Kasumi-1 (cell line): ENCODE measurements at places on chromosomes 11 and 22.

- peak; percentile 38 for DNase-seq
Measured at GRCh38 chr22:50529897-50530579, at the start of gene TYMP. TYMP (minus strand) TSS chr22:50530012; CDS start chr22:50529709, 303 bp downstream.

GRCh38 chr22:31046539-31047226 is 34.4 kb upstream of the SMTN start:
- DNase-seq: no peak

GRCh38 chr22:30606455-30607299 is at the start of gene TCN2:
TCN2 (plus strand) TSS chr22:30607174; CDS start chr22:30607332, 158 bp downstream.
- DNase-seq: peak; percentile 53

DNA sequence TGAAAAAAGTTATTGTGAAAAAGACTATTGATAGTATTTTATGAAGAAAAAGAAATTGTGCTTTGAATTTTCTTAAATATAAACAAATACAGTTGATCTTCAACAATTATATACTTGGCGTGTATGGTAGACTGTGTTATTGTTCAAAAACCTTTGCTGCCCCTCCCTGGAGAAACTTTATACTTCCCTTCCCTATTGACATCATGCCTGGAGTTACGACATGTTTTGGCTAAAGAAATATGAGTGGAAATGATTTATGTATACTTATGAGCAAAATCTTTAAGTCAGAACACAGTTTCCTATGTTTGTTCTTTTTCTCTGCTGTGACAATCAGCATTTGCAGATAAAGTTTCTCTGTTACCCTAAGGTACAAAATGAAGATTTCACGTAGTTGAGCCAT is 243.8 kb downstream of the TMEM135 start:
- DNase-seq: peak; percentile 49

- no peak for DNase-seq
Measured at GRCh38 chr22:38062791-38063190, 5.6 kb downstream of the PICK1 start.

DNA sequence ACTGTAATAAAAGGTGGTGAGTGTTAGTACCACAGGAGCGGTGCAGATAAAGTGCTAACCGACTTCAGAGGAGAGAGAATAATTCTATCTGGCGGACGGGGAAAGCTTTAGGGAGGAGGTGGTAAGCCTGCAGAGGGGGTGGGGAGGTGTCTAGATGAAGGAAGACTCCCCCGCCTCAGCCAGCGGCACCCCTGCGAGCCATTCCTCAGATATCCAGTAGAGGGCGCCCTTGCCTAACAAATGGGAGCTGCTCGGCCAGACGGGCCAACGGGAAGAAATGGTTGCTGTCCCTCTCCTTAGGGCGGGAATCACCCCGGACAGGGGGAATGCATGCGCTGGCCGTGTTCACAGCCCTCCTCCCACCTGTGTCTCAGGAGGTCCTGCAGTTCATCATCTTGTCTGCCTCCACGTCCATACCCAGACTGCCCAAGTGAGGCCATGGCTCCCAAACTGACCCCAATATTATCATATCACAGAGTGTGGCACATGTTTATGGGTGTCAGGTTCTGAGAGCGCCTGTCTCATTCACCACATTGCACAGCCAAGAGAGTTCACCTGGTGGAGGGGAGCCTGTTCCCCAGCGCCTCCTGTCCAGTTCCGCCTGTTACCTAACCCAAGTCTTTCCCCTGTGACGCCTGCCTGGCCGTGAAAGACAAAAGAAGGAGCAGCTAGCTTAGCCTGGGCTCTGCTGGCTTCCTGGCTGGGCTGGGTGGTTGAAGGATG is 85.5 kb downstream of the ST3GAL4 start:
- peak; percentile 75 for DNase-seq

- no peak for DNase-seq
Measured at GRCh38 chr22:27377501-27378295, 423.9 kb downstream of the MN1 start.

- DNase-seq: no peak
Measured at GRCh38 chr11:19970944-19971343, 189.3 kb downstream of the DBX1 start.

DNA sequence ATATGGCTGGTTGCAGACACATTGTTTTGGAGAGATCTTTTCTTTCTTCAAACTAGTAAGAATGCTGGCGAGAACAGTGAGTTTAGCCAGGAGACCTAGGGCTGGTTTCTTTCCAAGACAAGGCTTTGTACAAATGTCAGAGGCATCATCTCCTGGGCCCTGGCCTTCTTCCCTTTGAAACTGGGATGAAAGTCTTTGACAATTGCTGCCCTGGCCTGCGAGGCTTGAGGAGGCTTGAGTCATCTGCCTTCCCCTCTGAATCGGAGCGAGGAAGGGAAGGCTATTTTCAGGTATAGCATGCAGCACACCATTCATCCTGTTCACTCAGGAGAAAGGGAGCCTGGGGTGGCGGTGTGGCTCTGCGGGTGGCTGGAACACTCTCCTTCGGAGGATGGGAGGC is 21.5 kb upstream of the PARVG start:
- no peak for DNase-seq

DNA sequence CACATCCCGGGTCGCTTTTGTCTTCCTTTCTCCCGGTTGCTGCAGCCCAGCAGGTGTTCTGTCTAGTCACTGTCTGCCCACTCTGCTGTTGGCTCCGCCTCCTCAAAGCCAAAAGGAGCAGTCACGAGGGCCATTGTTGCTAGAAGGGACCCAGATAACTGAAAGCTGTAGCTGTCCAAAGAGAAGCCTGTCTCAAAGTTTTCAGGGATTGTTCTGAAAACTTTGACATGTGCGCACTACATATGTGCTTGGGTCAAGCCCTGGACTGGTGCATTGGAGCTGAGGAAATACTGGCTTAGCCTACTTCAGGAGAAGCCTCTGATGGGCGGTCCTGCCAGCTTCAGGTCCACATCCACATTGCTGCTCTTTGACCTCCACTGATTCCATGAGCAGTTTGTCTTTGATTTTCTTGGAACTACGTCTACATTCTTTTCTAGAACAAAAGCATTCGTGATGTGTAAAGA is 8.8 kb upstream of the OR2AT4 start:
- no peak for DNase-seq

DNA sequence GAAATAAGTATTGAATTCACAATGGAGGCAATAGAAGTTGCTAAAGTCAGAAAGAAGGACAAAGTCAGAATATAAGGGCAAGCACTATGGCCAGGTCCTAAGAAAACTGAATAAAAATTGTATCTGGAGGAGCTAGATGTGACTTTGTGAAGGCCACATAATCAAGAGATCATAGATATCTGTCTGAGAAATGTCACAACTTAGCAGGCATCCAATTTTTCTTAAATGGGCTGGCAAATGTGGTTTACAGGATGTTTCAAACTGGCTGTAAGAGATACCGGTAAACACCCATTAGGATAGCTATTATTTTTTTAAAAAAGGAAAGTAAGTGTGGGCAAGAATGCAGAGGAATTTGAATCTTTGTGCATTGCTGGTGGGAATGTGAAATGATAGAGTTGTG is 303.1 kb upstream of the CHORDC1 start:
- DNase-seq: no peak
